ENCODE measurements at places on chromosomes 2 and 18. TPM values are rescaled to one million over a fixed set of nuclear protein-coding genes. Genes with fewer than 3 reads are reported as not detected.

- DNase-seq: no peak
Measured at GRCh38 chr18:25373432-25374179, 21.6 kb upstream of the ZNF521 start.

DNA sequence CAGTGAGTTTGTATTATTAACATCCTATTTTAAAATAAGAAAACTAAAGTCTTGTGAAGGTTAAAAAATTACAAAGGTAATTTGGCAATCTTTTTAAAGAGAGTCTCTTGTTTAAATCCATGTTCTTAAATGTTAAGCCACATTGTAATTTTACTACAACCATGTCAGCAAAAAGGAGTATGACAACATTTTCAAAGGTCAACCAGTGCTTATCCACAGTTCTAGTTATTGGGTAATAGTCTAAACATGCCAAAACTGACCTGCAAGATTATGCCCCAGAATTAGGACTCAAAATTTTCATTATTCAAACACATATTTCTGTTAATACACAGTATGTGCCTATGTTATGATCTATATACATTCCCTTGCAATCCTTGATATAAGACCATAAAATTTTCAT lies 1312.6 kb upstream of the CHAC2 start:
- DNase-seq: no peak

DNA sequence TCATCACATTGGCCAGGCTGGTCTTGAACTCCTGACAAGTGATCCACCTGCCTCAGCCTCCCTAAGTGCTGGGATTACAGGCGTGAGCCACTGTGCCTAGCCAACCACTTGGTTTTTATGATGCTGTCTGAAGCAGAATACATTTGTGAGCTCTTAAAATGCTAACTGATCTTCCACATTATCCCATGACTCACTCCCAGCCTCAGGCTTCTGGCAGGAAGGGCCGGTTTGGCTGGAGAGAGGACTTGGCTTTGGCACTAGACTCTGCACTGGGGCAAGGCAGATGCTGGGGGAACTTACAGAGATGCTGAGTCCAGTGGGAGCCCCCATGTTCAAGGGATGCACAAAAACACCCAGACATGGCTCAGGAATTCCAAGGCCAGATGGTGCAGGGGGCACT lies 40.5 kb upstream of the SH3BP4 start:
- peak; percentile 21 for DNase-seq

DNA sequence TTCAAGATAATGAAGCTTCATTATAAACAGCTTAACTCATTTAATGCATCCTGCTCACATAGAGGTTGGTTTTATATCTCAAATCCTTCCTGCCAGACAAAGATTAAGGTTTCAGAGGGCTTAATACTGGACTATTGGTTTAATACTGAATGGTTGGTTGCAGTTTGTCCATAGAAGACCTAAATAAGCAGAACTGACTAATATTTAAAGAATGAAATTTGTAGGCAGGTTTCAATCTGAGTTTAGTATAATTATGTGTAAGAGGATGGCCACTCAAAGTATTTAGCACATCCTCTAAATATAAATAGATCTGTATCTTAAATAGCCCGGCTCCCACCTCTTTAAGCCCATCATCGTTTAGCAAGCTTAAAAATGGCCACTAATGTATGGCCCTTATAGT lies 92.5 kb downstream of the EPB41L5 start:
- no peak for DNase-seq

DNA sequence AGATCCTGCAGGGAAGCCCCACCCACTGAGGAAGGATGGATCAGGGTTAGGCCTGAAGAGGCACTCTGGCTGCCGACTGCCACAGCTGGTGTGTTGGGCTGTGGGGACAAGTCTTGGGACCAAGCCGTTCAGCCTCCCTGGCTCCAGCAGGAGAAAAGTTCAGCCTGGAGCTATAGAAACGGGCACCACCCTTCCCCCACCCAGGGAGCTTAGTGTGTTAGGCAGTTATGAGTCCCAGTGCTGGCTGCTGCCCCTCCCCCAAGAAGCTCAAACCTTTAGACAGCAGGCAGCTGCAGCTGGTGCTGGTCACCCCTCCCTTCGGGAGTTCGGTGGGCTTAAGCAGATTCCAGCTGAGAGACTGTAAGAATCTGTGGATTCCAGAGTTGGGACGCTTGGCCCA lies 447.1 kb upstream of the HS6ST1 start:
- DNase-seq: no peak

GRCh38 chr2:22855761-22856184 lies 529.2 kb upstream of the KLHL29 start:
- DNase-seq: no peak

DNA sequence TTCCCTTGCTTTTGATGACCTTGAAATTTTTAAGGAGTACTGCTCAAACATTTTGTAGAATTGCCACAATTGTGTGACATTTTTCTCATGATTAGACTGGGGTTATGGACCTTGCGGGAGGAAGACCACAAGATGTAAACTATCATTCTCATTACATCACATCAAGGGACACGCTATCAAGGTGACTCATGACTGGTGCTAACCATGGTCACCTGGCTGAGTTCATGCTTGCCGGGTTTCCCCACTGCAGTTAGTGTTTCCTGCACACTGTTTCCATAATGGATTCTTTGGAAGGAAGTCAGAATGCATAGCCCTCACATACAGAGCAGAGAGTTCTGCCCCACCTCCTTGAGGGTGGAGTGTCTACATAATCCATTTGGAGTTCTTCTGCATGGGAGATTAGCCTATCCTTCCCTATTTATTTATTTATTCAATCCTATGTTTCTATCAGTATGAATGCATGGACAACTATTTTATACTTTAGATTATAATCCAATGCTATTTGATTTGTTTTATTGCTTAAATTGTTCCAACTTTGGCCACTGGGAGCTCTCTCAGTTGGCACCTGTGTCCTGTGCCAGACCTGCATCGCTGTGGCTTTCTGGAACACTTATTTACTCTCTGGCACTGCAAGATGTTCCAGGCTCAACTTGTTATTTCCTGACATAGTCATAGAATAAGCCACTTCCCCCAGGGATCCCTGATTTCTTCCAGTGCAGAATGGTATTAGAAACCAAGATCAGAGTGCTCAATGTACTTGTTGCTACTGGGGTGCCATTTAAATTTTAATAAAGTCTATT lies 6.0 kb downstream of the MC2R start:
- no peak for DNase-seq

GRCh38 chr2:37876227-37876626 lies 48.9 kb upstream of the RMDN2 start:
- DNase-seq: no peak

DNA sequence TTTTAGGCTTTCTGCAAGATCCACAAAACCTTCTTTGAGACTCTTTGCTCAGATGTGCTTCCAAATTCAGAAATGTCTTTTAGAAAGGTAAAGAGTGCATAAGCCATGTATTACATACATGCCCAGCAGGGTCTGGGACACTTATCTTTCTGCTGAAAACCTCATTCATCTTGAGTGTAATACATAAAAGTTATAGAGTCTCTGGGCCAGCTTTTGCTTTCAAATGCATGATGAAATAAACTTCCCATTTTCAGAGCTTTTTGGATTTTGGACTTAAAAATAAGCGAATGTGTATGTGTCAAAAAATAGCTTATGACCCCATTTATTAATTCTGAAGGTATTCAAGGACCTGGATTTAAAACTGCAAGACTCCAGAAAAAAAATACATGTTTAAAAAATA lies 8.0 kb downstream of the CYRIA start:
- DNase-seq: no peak

CD226 gene
- polyA plus RNA-seq: 0.27 TPM

All from psoas muscle (tissue), 8 donors.